NCI-H2171 treated with DMSO at 0.1 percent for 48 hours (cell line): ENCODE measurements at places on chromosomes 7 and 10.

DNA sequence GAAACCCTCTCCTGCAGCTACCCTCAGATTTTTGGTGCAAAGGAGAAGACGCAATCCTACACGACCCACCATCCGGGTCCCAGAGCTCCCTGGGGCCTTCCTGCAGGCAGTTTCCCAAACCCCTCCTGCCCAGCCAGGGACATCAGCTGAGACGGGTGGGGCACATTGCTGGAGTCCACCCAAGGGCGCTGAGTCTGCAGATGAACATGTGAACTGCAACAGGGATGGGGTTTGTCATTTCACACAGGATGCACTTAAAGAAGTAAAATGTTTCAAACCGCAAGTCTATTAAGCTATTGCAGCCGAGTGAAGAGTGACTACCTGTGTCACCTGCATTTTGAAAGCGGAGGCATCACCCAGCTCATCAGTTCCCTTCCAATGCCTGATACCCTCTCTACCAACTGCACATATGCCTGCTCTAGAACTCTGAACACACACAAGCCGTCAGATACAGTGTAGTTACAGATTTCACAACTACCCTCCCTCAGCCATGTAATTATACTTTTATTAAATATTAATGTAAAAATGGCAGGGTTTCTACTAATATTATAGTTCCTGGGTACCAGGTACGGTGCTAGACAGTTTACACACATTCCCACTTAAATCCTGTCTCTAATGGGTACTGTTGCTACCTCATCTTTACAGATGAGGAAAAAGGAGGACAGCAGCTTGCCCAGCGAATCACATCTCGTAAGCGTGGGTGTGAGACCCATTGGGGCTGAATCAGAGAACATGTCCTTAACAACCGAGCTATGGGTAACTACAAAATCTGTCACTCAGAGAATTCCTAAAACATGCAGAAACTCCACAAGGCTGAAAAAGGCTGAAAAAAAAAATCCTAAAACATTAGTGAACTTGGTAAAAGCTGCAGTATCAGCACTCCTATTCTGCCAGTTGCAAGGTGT, 71.2 kb downstream of the GRB10 start:
- DNase-seq: no peak

- DNase-seq: no peak
Observed at GRCh38 chr7:15341817-15342216, 220.0 kb downstream of the AGMO start.

DNA sequence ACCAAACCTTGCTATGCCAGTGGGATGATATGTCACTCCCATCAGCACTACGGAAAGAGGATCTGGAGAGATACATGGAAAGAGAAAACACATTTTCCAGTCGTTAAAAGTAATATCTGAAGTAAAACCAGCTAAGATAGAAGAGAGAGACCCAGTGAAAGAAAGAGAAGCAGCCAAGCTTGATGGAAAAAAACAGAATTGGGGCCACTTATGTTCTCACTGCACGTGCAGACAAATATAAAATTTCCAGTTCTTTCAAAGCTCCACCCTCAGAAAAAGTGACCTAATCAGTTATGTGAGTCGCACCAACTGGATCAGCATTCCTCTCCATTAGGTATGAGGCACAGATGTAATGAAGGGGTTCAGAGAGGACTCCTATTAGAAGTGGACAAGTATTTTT, 266.1 kb downstream of the MTERF1 start:
- DNase-seq: no peak

- DNase-seq: no peak
Observed at GRCh38 chr10:62620491-62620890, 184.0 kb upstream of the ADO start.

DNA sequence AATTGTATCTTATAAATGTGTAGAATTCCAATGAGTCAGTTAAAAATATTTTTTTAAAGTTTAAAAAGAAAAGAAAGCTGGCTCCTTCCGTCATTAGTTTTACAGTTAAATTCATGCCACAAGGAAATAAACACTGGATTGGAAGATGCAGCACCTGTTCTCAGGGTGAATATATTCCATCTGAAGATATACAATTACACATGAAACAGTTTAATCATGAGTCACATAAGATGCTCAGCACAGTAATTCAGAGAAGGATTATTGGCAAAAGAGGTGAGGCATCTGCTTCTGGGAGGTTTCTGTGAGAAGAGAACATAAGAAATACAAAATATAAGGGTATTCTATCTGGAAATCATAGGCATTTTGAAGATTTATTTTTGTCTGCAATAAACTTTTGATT, 376.5 kb upstream of the SORCS1 start:
- DNase-seq: no peak

- DNase-seq: no peak
Observed at GRCh38 chr10:105356626-105357025, 715.5 kb downstream of the SORCS3 start.

GRCh38 chr10:44513591-44513990, 128.7 kb upstream of the CXCL12 start:
- DNase-seq: no peak

DNA sequence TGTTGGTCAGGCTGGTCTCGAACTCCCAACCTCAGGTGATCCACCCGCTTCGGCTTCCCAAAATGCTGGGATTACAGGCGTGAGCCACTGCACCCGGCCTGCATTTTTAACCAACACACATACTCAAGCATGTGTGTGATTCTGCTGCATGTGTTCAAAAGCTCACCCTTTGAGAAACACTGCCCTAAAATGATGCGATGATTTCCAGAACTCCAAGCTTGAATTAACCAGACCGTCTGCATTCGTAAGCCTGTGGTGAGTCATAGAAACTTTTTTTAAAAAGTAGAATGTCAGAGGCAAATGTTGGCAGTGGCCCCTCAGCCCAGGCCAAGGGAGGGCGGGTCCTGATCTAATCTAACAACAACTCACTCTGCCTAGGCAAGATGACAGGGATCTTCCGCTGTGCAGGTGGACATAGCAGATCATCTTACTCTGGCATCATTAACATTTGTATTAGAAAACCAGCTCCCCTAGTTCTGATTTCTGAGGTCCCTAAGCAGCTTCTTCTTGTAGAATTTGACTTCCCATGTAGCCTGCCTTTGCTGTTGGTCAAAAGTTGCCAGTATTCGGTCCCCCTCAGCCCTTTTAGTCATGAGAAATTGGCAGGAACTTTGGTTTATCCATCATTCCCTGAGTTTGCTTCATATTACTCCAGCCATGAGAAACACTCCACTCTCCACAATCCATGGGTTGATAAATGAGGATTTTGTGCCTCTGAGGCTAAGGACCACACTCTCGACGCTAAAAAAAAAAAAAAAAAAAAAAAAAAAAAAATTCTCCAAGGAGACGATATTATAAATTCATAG, 190.4 kb downstream of the SKIDA1 start:
- DNase-seq: no peak
